Kidney epithelial cell (primary cell): ENCODE measurements at places on chromosomes 2 and 18.

DNA sequence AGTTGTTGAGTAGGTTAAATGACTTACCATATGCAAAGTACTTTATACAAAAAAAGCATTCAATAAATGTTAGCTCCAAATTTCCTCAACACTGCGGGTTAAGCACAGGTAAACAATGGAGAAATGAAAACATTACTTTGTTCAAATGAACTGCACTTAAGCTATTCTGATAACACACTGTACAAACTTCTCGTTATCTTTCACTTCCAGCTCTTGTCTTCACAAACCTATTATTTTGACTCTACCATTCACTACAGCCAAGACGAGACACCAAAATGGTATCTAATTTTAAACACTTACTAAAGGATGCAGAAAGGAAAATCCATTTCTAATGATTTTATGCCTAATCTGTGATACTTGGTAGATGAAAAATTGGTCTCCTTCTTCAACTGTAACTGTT lies 43.8 kb downstream of the SLC40A1 start:
- no peak for DNase-seq

GRCh38 chr2:134405611-134406081 lies 151.8 kb downstream of the MGAT5 start:
- DNase-seq: no peak

DNA sequence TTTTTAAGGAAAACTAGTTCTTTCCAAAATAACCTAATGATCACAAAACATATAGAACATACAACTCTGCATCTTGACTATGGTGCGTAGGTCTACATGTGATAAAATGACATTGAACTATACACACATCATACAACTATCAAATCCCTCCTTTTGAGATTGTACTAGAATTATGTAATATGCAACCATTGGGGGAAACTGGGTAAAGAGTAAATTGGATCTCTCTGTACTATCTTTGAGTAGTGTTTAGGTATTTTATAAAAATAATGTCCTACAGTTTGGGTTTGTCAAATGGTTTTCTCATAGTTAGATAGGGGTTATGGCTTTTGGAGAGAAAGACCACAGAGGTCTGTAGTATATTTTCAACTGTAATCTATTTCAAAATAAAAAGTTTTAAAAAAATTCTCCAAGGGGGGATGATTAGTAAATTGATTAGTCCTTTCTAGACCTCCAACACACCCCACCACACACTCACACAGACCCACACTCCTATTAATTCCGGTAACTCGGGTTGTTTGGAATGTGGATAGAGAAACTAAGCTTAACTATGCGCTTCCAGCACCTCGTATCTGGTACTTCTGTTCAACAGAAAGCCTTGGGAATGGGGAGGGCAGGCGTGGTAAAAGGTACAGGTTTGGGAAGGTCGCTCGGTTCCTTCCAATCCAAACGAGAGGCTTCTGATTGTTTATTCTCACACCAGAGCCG lies 695 bp upstream of the BIRC6 start:
- DNase-seq: no peak

DNA sequence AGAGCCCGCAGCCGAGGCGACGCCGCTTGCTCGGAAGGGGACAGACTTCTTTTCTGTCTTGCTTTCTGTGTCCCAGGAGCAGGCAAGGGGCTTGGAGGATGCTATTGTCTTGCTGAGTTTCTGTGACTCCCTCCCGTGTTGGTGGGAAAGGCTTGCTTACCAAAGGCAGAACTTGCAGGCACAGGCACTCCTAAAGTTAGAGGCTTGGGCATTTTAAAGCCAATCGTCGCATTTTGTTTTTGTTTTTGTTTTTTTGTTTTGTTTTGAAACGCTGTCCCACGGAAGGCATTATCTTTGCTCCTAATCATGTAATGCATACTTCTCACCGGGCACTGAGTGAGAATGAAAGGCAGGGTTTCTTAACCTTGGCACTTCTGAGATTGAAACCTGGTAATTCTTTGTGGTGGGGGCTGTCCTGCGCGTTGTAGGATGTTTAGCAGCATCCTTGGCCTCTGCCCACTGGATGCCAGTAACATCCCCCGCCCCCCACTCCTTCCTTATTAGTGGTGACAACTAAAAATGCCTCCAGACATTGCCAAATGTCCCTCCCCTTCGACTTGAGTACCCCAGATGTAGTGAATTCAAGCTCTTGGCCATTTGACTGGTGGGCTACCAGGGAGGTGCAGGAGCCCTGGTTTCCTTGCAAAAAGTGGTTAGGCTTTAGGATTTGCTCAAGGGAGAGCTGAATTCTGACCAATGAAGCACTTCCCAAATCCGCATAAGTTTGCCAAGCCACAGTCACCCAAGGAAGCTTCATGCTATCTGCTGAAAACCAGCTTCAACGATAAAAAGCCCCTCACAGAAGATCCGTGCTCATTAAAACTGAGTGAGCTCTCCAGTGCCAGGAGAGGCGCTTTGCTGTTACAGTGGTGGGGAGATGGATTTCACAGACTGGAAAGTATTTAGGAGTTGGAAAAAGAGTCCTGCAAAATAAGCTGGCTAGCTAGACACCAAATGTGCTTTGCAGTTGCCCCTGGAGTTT lies 1.2 kb downstream of the ANTXR1 start:
- DNase-seq: no peak

- no peak for DNase-seq
Observed at GRCh38 chr2:24824966-24825882, 32.0 kb downstream of the CENPO start.

DNA sequence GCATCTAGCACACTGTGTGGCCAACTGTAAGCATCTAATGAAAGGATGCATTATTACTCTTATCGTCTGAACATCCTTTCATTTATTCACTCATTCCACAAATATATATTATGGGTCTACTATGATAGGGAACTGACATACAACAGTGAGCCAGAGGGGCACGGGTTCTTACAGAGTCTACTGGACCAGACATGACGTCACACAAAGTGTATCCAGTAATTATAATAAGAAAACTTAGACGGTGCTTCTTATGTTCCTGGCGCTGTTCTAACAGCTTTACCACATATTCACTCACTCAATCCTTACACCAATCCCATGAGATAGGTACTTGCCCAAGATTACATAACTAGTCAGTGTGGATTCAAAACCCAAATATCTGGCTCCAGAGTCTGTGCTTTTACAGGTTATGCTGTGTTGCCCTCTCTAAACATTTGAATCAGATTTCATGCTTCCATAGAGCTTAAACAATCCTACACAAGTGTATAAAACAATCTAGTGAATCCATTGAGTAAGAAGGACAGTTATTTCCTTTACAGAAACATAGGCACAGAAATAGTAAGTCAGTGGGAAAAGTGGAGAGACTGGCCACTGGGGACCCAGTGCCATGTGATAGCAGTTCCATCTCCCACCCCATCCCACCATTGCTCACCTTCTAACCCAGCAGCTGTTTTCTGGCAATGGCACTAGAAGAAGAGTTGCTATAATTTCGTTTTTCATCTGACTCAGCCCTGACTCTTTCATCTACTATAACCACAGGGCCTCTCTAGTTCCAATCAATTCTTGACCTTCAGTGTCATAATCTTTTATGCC lies 24.2 kb upstream of the ARL5A start:
- no peak for DNase-seq

GRCh38 chr2:39661826-39662225 lies 3.9 kb upstream of the TMEM178A start:
- DNase-seq: no peak

- DNase-seq: no peak
Observed at GRCh38 chr2:114192362-114192761, 250.1 kb upstream of the DPP10 start.

- peak; percentile 90 for DNase-seq
Observed at GRCh38 chr2:238596571-238597551, 170.1 kb downstream of the ASB1 start.

DNA sequence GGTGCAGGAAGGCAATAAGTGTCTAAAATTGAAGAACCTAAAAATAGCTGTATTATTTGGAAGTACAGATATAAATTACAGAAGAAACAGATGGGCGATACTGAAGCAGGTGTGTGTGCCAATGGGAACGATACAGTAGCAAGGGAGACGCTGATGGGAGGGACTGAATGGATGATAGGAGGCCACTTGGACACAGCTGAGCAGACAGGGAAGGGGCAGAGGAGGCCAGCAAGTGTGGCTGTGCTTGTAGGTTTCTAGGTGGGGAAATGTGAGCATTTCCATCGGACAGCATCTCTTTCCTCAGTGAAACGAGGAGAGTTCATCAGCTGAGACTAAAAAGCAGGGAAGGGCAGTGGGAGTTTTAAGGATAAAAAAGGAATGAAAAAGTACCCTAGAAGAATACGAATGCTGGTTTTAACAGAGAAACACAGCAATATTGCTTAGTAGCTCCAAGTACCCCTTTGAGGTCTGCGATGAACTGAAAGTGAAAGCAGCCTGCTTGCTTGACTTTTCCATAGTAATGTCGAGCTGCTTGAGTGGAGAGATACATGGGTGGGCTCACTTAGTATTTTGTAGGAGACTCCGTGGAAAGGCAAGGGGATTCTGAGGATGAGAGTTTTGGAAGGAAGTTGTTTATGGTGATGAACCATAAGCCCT lies 91.7 kb upstream of the EPC2 start:
- DNase-seq: no peak

- no peak for DNase-seq
Observed at GRCh38 chr2:216533609-216534008, 35.0 kb downstream of the RPL37A start.

DNA sequence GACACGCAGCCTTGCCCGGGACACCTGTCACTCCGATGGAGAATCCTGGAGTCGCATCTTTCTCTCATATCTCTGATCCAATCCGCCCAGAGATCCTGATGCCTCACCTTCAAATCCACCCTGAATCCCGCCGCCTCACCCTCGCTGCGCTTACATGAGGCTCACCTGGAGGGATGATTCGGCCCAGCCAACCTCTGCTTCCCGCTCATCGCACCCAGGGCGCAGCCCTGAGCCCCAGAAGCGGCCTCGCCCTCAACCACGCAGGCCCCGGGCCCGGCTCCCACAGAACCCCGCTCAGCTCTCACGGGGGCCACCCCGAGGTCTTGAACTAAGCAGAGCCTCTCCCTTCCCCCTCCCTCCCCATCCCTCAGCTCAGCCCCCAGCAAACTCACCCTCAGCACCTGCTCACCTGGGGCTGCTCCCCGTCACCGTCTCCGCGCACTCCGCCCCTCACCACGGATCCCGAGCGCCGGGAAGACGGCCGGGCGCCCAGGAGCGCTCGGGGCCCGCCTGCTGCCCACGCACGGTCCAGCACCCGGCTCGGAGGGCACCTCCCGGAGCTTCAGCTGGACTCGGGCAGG lies 160.0 kb downstream of the NDUFA10 start:
- no peak for DNase-seq

GRCh38 chr2:156430980-156431358 lies 5.2 kb upstream of the GPD2 start:
- DNase-seq: peak; percentile 45

- DNase-seq: no peak
Observed at GRCh38 chr2:12127638-12128037, 381.2 kb downstream of the LPIN1 start.

DNA sequence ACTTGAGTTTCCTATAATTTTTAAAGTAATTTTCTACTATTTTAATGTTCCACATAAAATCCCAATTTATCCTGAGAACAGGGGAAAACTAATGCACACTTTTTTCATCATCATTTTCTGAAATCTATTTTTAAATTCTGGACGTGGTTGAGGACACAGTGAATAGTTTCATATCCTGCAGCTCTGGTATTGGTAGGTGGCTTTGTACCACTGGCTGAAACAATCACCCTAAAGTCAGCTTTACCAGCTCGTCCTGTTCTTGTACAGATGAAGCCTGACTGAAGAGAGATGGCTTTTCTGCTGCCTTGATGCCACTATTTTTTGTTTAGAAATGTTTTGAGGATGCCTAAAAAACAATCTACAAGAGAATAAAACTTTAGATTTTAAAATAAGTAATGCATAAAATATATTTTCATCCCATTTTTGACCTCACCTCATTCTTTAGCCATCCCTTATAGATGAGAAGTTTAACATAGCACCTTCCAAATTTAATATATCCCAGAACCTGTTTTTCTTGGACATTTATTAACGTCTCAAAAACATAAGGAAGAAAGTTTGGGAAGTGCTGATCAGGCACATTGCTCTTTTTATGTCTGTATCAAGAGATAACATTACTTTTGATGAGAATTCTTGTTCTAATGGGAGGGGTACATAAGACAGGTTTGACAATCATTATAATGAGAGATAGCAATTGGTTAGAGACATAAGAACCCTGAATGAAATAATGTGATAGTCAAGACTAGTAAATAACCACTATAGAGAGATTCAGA lies 80.9 kb downstream of the GALNT1 start:
- DNase-seq: no peak

- no peak for DNase-seq
Observed at GRCh38 chr2:104794441-104794840, 59.5 kb upstream of the POU3F3 start.
